Fibroblast of the aortic adventitia (primary cell): ENCODE measurements at places on chromosomes 12 and 14. TPM values are rescaled to one million over a fixed set of nuclear protein-coding genes. Genes with fewer than 3 reads are reported as not detected.

MMP17 gene
- total RNA-seq = 4.1 and 5.6 TPM in 2 replicates

TSHR gene
- total RNA-seq = not detected in 2 replicates

STAT6 gene
- total RNA-seq = 89.0 and 102 TPM in 2 replicates

USP44 gene
- 0.82 and 1.8 TPM in 2 replicates for total RNA-seq

AEBP2 gene
- 17.9 and 72.5 TPM in 2 replicates for total RNA-seq

TSPAN19 gene
- total RNA-seq = 1.7 TPM in 1 of 2 replicates, not detected in the other

TMEM132D gene
- not detected in 2 replicates for total RNA-seq

MANSC4 gene
- not detected in 2 replicates for total RNA-seq

RND1 gene
- 0.72 TPM in 1 of 2 replicates, not detected in the other for total RNA-seq

DNA sequence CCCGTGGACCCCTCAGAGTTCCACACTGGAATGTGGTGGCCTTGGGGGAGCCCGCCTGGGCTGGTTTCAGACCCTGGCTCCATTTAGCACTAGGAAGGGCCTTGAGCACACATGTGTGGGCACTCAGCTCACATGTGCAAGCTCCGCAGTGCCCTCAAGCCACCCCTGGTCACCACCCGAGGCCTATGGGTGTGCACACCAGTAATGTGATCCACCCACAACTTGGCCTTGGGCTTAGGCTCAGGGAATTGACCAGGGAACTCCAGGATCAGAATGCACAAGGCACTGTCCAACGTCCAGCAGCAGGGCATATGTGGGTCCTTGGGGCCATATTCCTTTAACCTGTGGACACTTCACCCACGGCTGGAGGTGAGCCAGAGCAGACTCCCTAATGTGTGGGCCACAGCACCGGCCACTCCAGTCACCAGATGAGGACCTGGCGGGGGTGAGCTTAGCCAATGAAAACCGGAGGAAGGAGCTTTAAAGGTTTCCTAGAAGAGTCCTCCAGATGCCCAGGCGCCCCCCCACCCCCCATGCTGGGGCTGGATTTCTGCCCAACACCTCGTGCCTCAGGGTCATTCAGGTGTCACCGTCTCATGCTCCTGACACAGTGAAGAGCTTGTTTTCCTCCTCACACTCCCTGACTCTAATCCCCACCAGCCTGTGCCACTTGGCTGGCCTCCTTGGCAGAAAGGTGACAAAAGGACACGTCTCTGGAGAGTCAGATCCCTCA, 209.2 kb downstream of the ZFP36L1 start:
- DNase-seq = no peak

GRCh38 chr14:105290621-105291346, 10.0 kb downstream of the BRF1 start:
- no peak for DNase-seq

- DNase-seq = no peak
These were observed 335.6 kb downstream of the SYT1 start for GRCh38 chr12:79200176-79200575.

DNA sequence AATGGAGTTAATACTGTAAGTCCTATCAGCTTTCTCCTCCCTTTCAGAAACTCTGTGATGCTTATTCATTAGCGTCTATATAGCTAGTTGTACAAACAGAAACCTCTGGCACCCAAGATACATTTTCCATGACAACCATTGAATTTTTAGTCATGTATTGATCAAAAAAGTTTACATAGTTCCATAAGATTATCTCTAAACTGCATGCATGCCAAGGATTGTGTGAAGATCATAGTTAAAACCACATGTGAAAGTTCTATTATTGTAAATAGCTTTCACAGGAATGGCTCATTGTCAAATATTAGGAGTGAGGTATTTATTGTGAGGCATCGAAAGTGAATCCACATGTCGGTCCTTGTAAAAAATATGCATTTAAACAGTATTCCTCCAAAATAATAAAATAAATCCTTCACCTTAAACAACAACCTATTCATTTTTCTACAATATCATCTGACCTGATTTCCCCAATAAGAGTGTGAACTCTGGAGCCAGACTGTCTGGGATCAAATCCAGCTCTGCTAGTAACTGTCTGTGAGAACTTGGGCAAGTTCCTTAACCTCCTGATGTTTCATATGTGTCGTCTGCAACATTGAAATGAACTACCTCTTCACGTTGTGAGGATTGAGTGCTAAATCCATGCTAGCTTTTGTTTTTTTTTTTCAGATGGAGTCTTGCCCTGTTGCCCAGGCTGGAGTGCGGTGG, 10.6 kb upstream of the CDKL1 start:
- peak; percentile 68 for DNase-seq

GRCh38 chr12:65568517-65568916, 255.8 kb upstream of the HMGA2 start:
- DNase-seq = peak; percentile 90

DNA sequence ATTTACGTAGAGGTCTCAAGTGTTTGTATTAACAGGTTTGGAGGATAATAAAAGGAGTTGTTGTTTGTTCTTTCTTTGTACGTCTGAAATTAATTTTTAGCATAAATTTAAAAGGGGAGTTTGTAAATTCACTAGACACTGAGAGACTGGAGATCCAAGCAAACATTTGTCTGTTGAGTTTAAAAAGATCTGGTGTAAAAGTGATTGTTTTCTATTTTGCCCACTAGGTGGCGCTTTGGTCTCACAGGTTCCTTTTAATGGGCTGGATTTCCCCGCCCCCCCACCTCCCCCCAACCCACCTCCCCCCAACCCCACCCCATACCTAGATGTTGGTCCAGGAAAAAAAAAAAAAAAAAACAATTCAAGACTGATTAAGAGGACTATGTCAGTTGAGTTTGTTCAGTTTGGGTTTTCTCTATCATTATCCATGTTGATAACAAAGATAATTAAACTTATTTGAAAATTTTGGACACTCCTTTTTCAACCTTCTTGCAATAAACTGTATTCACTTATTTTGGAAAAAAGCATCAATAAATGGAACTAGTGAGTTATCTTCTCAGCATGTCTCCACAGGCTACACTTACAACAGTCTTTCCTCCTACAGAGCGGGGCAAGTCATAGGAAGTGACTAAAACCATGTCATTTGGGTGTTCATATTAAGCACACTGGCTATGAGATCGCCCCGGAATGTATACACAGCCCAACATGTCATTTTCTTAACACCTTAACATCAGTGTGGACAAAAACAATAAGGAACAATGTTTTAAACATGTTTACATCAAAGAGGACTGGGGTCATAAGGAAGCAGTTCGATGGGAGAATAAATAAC, 841.1 kb downstream of the NRXN3 start:
- DNase-seq = peak; percentile 59

- no peak for DNase-seq
These were observed 26.8 kb upstream of the KCNK13 start for GRCh38 chr14:90034835-90035525.

DNA sequence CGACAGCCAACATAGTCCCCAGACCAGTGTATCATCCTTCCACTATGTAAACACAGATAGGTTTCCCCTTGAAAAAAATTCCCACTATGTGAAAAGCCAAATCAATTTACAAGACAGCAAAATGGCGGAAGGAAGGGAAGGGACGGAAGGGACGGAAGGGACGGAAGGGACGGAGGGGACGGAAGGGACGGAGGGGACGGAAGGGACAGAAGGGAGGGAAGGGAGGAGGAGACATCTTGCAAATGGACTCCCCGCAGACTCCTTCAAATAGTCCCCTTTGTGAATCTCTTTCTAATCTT, 75.3 kb downstream of the NINJ2 start:
- no peak for DNase-seq

- no peak for DNase-seq
These were observed 302.7 kb downstream of the CCER1 start for GRCh38 chr12:90652280-90652679.

DNA sequence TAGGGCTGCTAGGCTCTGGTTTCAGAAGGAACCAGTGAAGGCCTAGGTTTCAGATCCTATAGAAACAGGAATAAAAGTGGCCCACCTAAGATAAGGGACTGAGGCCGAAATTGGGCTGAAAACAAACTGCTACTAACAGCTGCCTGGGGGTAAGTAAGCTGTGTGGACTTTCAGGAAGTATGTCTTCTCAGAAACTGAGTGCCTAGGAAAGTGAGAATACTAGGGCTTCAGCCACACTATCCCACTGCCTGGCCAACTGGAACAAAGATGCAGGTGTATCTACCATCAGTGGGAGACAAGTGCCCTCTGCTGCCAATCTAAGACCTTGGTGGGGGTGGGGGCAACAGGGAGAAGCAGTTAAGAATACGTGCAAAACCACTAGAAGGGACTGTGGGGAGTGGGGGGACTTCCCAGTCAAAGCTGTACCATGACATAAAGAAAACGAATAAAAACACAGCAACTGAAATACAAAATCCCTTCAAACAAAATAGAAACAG, 82.5 kb downstream of the MED13L start:
- DNase-seq = no peak

- DNase-seq = peak; percentile 81
These were observed 101.7 kb upstream of the CLEC14A start for GRCh38 chr14:38357557-38357956.

GRCh38 chr12:4270831-4271716, 2.5 kb upstream of the CCND2 start:
- no peak for DNase-seq

- DNase-seq = no peak
These were observed 691.8 kb downstream of the FLRT2 start for GRCh38 chr14:86221755-86222154.

GRCh38 chr12:121983536-121984210, 38.0 kb upstream of the BCL7A start:
- no peak for DNase-seq

- no peak for DNase-seq
These were observed 15.4 kb downstream of the RASAL1 start for GRCh38 chr12:113119980-113120669.

DNA sequence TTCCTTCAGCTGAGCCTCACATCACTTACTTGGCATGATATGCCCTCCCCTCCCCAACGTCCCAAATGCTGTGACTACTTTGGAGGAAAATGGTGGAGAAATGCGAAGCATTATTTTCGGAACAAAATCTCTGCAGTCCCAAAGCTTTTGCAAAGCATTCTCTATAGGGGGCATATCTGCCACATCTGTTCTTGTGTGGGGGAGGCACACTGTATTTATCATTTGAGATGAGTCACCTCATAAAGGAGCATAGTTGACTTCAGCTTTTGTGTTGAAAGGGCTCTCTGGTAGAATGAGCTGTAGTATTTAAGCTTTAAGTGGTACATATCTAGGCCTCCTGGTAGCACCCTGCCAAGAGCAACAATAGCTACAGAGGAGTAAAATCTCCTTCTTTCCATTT, 447.5 kb downstream of the ADAMTS20 start:
- DNase-seq = peak; percentile 69

DNA sequence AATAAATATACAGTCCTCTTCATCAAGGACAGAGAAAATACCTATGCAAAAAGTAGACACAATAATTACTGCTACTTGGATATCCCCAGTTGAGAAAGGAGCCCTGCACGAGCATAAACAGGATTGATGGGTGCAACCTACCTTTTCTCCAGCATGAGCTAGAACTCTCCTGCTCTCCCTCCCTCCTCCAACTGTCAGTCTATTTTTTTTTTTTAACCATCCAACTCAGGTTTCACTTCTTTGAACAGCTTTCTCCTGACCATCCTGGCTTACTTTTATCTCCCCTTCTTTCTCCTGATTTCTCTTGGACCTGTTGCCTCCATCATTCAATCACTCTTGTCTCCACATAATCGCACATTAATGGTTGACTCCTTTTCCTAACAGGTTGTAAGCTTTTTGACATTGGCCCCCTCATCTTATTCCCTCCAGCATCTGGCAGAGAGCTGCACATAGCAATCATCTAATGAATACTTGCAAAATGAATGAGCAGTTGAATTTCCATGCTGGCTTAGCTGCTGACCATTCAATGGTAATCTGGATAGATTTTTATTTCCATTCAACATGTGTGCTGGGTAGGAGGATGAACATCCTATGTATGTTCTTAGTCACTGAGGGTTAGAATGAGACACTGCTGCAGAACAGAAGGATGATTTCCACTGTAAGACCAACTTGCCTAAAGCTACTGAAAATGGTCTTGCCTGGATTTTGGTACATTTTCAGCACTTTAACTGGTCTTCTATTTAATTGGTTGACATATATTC, 24.4 kb downstream of the MYBPC1 start:
- no peak for DNase-seq

DNA sequence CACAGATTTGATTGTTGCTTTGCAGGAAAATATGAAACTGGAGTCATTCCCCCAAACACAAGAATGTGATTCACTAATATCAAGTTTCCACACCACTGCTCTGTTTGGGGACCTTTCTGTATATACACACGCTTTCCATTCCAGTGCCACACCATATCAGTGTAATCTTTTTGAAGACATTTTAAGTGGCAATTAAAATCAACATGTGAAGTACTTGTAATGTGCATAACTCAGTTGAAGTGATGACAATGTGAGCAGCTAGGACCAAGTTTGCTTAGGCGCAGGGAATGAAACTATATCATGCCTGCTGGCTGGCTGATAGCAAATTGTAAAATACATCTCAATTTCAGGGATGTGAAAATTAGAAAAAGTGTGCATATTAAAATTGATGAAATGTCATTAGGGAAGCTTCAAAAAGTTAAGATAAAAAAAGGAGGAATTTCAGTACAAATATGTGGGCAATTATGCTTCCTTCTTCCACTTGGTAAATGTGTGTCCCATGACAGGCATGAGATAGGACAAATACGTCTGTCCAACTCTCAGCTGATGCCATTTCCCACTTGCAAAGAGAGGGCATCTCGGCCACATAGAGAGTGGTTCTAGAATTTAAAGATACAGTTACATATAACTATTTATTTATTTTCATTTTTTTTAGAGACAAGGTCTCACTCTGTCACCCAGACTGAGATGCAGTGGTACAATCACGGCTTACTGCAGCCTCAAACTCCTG, 43.7 kb downstream of the HSPB8 start:
- DNase-seq = no peak

GRCh38 chr12:131551675-131552491, 159.0 kb upstream of the SFSWAP start:
- no peak for DNase-seq

DNA sequence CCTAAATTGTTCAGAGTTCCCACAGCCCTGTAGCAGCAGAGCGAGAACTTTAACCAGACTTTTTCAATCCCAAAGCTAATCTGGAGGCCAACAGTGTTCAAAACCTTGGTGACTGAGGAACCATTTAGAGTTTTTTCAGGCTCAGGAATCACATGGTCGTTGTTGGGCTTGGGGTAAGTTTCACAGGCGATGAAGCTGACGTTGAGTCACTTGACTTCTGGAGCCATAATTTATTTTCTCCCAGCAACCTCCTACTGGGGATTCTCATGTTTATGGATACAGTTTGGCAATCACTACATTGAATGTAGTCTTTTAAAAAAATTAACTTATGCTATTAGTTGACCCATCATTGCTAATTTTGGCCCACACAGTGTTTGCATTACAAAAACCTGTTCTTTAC, 34.5 kb downstream of the SSPN start:
- no peak for DNase-seq

GRCh38 chr12:52207106-52207505, 15.3 kb upstream of the KRT80 start:
- DNase-seq = no peak
